Ascending aorta (tissue), 2 donors: ENCODE measurements at places on chromosomes 3 and 15. TPM values are rescaled to one million over a fixed set of nuclear protein-coding genes. Genes with fewer than 3 reads are reported as not detected.
A peak's percentile ranks its signal among the peaks of the same experiment; 100 is the strongest.

C3orf85 gene
- not detected for total RNA-seq

GRCh38 chr3:187738331-187739093 is 6.8 kb downstream of the BCL6 start:
- peak overlapping the region; percentile 98 for H3K27ac ChIP-seq
- H3K27me3 ChIP-seq, result no peaks in the 10 kb centered on the region
- peaks cover 6% of the 10 kb centered on the region for H3K4me1 ChIP-seq
- peak overlapping the region; percentile 75 for H3K4me3 ChIP-seq
- peaks cover 7% of the 10 kb centered on the region for H3K36me3 ChIP-seq

GRCh38 chr3:114700637-114701234 is 406.9 kb downstream of the TIGIT start:
- no peaks in the 10 kb centered on the region for H3K36me3 ChIP-seq
- no peak for DNase-seq
- no peaks in the 10 kb centered on the region for H3K27me3 ChIP-seq
- H3K4me3 ChIP-seq, result no peak overlapping the region

CILP gene
- 1.8 TPM for total RNA-seq

DNA sequence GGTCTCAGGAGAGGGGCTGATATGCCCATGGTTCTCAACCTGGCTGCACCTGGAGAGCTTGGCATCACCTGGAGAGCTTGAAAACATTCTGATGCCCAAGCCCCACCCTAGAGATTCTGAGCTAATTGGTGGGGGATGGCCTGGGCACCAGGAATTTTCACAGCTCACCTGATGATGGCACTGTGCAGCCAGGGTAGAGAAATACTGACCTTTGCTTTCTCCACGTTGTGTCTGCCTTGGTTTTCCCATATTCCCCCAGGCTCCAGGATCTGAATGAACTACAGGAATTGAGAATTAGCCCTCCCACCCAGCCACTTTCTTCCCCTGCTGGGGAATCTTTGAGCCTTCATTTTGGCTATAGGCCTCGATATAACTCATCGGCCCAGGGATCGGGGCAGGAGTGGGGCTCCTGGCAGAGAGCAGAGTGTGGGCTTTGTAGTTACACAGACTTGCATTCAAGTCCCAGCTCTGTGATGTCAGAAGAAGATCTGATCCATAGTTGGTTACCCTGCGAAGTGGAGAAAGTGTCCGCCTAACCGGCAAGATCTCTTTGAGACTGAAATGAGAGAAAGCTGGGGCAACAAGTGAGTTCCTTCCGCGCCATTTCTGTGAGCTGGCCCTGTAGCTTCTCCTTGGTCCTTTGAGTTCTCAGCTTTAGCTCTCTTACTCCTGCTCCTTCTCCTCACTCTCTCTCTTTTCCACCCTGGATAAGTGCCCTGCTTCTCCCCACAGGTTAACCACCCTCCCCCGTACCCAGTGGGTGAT is 33.1 kb upstream of the UBE2Q2 start:
- no peak for DNase-seq
- no peaks in the 10 kb centered on the region for H3K4me1 ChIP-seq
- H3K4me3 ChIP-seq, result no peak overlapping the region
- H3K27ac ChIP-seq, result no peak overlapping the region
- H3K27me3 ChIP-seq, result no peaks in the 10 kb centered on the region

GRCh38 chr3:76442374-76442915 is 597.5 kb upstream of the ROBO2 start:
- no peak overlapping the region for H3K4me3 ChIP-seq
- H3K4me1 ChIP-seq, result no peaks in the 10 kb centered on the region
- no peak for DNase-seq
- H3K27me3 ChIP-seq, result no peaks in the 10 kb centered on the region
- no peak overlapping the region for H3K27ac ChIP-seq
- H3K36me3 ChIP-seq, result no peaks in the 10 kb centered on the region

DNA sequence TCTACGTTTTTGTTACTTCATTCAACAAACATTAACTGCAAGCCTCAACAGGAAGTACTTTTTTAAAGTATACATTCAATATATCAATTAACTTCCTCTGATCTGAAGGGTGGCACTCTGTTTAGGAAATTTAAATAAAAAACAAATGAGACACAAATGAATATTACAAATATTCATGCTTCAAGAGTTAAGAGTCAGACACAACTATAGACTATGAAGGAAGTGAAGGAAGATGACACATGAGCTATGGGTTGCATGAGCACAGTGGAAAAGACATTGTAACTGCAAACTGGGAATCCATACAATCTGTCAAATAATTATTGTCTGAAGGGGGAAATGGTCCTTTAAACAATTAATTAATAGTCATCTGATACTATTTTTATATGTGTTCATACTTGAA is 26.8 kb upstream of the ALCAM start:
- H3K27me3 ChIP-seq, result no peaks in the 10 kb centered on the region
- H3K4me1 ChIP-seq, result no peaks in the 10 kb centered on the region
- no peaks in the 10 kb centered on the region for H3K36me3 ChIP-seq
- no peak for DNase-seq

GRCh38 chr3:163708428-163708827 is 1369.9 kb downstream of the SI start:
- no peaks in the 10 kb centered on the region for H3K36me3 ChIP-seq
- H3K27me3 ChIP-seq, result no peaks in the 10 kb centered on the region
- H3K4me1 ChIP-seq, result no peaks in the 10 kb centered on the region
- no peak for DNase-seq

DNA sequence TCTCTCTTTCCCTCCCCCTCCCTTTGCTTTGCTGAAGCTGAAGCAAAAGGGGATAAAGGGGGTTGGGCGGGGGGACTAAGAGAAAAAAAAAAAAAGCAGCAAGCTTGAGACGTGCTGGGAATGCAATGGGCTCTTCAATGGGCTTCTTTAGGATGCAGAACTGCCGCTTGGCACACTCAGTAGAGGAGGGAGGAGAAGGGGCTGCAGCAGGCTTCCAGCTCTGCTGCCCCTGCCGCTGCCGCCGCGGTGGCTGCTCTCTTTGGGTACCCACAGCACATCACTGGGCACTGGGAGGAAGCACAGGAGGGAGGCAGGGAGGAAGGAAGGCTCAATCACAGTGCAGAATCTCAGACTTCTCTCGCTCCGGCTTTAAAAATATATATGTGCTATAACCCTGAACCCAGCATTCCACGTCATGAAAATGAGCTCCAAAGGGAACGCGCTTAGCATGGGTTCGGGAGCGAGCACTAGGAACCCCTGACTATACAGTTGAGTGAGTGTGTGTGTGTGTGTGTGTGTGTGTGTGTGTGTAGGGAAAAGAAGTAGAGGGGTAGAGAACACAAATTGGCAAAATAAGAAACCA is 3.5 kb downstream of the SLITRK3 start:
- H3K27ac ChIP-seq, result no peak overlapping the region
- DNase-seq, result no peak
- no peaks in the 10 kb centered on the region for H3K36me3 ChIP-seq
- peaks cover 19% of the 10 kb centered on the region for H3K4me1 ChIP-seq
- no peak overlapping the region for H3K4me3 ChIP-seq

DNA sequence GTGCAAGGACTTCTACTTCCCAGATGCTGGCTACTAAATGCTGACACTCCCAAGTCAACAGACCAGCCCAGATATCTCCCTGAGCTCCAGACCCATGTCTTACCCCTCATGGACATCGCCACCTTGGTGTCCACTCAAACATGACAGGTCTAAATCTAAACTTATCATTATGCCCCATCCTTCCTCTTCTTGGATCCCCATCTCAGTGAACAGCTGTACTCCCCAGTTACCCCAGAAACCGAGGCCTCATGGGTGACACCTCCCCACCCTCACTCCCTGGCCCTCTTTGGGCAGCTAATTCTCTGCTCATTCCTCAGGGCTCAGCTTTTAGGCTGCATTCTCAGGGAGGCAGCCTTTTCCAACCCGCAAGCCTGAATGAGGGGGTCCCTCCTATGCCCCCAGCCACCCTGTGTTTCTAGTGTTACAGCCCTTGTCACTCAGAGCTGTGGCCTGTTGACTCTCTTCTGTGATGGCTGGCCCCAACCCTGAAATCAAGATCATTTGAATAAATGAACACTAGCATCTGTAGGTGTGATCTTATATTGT is 5.4 kb downstream of the EHD4 start:
- peaks cover 9% of the 10 kb centered on the region for H3K4me1 ChIP-seq
- H3K4me3 ChIP-seq, result no peak overlapping the region
- peak; percentile 45 for DNase-seq
- H3K36me3 ChIP-seq, result no peaks in the 10 kb centered on the region
- H3K27ac ChIP-seq, result peak overlapping the region; percentile 98

DNA sequence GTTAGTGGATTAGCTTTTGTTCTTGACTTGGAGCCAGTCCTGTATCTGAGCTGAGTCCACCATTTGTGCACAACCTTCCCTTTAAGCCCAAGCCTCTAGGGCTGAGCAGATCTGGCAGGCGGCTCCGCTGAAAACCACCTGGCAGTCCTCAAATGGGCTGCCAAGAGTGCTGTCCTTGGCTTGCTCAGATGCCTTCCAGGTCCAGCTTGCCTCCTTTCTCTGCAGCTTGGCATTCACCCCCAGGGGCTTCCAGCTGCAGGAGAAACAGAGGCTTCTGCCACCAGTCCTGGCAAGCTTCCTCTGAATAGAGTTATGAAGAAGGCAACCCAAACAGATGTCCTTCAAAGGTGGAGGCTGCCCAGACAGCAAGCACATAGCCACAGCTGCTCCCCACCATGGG is 96.7 kb downstream of the LRTM1 start:
- no peaks in the 10 kb centered on the region for H3K4me1 ChIP-seq
- no peak overlapping the region for H3K27ac ChIP-seq
- no peaks in the 10 kb centered on the region for H3K27me3 ChIP-seq
- no peaks in the 10 kb centered on the region for H3K36me3 ChIP-seq

DNA sequence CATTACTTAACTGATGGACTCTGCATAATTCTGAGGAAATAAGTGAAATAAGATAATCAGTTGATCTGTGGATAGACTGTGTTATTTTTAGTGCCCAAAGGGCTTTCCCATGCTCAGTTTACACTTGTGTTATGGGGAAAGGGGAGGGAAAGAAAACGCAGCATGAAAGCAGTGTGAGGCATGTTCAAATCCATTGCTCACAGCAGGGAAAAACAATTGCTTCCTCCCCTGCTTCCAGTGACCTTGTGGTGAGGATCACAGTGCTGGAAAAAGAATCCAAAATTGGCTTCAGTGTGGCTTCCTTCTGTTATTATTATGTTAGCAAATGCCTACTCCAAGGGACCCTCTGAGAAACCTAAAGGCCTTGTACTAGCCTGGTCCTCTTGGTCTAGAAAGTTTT is 285.1 kb upstream of the CDIN1 start:
- no peaks in the 10 kb centered on the region for H3K27me3 ChIP-seq
- no peak overlapping the region for H3K27ac ChIP-seq
- no peaks in the 10 kb centered on the region for H3K4me1 ChIP-seq
- DNase-seq, result no peak
- H3K36me3 ChIP-seq, result no peaks in the 10 kb centered on the region
- no peak overlapping the region for H3K4me3 ChIP-seq

DNA sequence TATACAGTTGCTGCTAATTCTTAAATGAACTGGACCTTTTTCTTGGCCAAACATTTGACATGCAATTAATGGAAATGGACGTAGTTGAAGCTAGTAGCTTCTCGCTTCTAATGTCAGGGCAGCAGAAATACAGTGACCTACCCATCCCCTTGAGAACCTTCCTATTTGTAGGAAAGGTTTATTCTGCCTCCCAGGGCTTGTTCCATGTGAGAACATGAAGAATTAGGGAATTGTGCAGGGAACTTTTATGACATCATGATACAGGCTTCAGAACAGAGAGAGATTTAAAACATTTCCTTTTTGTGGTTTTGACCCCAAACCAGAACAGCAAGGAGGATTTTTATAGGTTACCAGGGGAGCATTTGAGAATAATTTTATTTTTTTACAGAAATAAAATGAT is 406.6 kb upstream of the PPP2R3A start:
- DNase-seq, result no peak
- H3K4me3 ChIP-seq, result no peak overlapping the region
- H3K4me1 ChIP-seq, result no peaks in the 10 kb centered on the region
- no peak overlapping the region for H3K27ac ChIP-seq
- no peaks in the 10 kb centered on the region for H3K36me3 ChIP-seq
- H3K27me3 ChIP-seq, result no peaks in the 10 kb centered on the region

DNA sequence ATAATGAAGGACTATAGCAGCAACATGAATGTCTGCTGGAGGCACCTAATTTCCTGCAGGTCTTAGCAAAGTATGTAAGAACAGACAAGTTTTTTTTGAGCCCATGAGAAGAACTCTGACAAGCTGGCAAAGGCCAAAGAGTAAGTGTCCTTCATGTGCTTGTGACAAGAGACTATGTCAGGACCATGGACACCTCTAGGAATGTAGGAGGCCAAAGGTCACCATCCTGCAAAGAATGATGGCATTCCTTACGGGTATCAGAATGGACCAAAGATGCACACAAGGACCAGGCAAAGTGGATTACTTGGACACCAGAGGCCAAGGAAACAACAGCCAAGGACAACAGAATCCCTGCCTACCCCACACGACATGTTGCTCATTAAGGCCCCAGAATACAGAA is 858.5 kb upstream of the CFAP20DC start:
- H3K27ac ChIP-seq, result no peak overlapping the region
- DNase-seq, result no peak
- no peak overlapping the region for H3K4me3 ChIP-seq
- no peaks in the 10 kb centered on the region for H3K36me3 ChIP-seq
- H3K27me3 ChIP-seq, result no peaks in the 10 kb centered on the region
- no peaks in the 10 kb centered on the region for H3K4me1 ChIP-seq

NPHP3 gene
- total RNA-seq, result 11.9 TPM

GRCh38 chr3:49415931-49416601 is 3.8 kb downstream of the TCTA start:
- H3K4me1 ChIP-seq, result peaks cover 17% of the 10 kb centered on the region
- no peak for DNase-seq
- peak overlapping the region; percentile 55 for H3K27ac ChIP-seq
- peaks cover 35% of the 10 kb centered on the region for H3K36me3 ChIP-seq
- no peaks in the 10 kb centered on the region for H3K27me3 ChIP-seq
- no peak overlapping the region for H3K4me3 ChIP-seq

GP5 gene
- total RNA-seq, result 0.11 TPM

GRCh38 chr15:76340803-76341365 is 4.3 kb downstream of the ISL2 start:
- DNase-seq, result no peak
- peaks cover 79% of the 10 kb centered on the region for H3K27me3 ChIP-seq
- peak overlapping the region; percentile 45 for H3K4me3 ChIP-seq
- no peaks in the 10 kb centered on the region for H3K36me3 ChIP-seq

EEFSEC gene
- total RNA-seq, result 16.2 TPM

GRCh38 chr3:15348246-15348645 is 15.9 kb upstream of the SH3BP5 start:
- no peaks in the 10 kb centered on the region for H3K27me3 ChIP-seq
- no peaks in the 10 kb centered on the region for H3K4me1 ChIP-seq
- no peak overlapping the region for H3K27ac ChIP-seq
